ENCODE measurements at places on chromosomes 4 and X.

DNA sequence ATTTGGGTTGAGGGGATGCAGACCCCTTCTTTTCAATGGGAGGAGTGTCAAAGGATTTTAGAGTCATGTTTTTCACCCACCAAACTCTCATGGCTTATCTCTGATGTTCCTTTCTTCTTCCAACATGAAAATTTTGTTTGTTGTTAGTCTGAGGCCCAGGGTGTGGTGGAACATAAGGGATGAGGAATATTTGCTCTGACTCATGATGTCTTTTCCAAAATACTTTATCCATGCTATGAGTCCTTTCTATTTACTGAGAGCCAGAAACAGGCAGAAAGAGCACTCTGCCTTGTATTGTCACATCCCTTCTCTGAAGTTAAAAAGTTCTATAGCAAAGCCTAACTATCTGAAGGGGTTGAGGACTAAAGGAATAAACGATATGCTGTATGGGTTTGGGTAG lies 61.6 kb upstream of the GYPA start:
- DNase-seq: no peak

DNA sequence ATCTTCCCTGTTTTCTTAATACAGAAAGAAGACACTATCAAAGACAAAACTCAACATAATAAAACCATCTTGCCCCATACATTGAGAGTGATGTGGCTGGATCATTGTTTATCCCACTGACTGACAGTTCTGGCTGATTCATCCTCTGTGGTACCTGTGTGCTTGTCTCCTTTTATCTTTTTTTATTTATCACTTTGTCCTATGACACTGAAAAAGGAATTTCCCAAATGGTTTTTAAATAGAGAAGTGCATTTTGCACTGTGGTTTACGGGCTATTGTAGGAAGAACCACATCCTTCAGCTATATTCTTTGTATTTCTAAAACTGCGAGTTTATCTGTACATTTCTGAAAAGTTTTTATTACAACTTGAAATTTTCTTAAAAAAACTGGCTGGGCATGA lies 15.0 kb downstream of the TTC29 start:
- no peak for DNase-seq

GRCh38 chr4:184406958-184407391 lies 67.4 kb downstream of the IRF2 start:
- no peak for DNase-seq

GRCh38 chr4:55517526-55518229 lies 29.0 kb downstream of the CLOCK start:
- DNase-seq: no peak

DNA sequence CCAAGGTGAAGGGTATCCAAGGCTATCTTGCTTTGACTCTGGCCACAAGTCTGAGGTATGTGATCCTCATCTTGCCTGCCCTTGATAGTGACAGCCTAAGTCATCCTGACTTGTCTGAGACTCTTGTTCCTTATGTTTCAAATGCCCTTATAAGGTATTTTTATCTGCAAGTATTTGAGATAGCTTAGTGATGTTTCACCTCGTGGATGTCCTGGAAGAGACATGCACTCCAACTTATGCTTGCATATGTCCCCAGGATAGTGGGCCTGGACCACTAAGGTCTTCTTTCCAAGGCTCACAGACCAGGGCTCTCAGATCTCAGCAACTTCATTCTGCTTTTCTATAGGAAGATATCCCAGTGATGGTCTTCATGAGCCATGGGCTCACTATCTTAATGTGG lies 120.5 kb upstream of the WDR1 start:
- no peak for DNase-seq

- no peak for DNase-seq
These were observed 54.6 kb downstream of the ARAP2 start for GRCh38 chr4:36189511-36190226.

- no peak for DNase-seq
These were observed 44.7 kb upstream of the MED14 start for GRCh38 chrX:40780082-40780481.

DNA sequence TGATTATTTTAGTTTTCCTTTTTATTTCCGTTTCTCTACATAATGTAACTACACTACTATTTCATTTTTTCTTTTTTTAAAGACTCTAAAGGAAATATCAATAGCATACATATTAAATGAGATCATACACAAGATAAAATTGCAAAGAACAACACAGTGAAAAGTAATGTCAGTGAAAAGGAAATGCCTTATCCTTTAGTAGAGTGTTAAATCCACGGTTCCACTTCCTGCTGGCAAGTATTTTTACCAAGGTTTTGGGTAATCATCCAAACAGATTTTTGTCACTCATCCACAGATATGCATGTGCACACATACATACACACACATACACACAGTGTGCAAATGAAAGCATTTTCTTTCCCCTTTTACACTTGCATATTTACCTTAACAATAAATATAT lies 548.9 kb downstream of the PPP4R3C start:
- DNase-seq: no peak

- DNase-seq: peak; percentile 0
These were observed 100.1 kb downstream of the REPS2 start for GRCh38 chrX:17046478-17047097.

DNA sequence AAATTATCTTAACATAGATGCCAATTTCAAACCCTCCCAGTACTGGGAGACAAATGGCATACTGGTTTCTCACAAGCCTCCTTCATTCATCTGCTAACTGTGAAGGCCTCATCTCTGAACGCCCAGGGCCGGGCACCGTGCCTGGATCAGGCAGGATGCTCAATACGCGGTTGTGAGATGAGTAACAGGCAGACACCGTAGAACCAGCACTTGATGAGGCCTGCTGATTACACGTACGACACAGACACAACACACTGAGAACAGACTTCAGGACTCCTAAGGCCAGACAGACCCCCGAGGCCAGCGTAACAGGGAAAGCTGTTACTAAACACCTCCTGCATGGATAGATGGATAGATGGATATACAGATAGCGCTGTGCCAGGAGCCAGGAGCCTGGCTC lies 154.6 kb downstream of the AFAP1 start:
- DNase-seq: no peak

DNA sequence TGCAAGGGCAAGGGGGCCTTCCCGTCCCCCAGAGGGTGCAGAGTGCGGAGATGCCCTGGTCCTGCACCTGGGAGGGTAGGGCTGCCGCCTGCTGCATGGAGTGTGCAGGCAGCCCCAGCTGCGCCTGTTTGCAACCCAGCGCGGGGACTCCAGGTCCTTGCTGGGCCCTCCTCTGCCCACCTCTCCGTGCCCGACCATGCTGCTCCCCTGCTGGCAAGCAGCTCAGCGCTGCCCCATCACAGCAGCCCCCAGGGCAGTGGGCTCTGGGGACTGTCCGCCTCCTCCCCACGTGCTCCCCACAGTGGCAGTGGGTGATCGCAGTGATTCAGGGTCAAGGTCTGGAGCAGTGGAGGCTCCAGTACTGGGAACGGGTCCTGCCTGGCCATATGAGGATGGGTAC lies 5.0 kb upstream of the FBXW7 start:
- DNase-seq: no peak

- DNase-seq: no peak
These were observed 208.8 kb downstream of the COX18 start for GRCh38 chr4:72860766-72861165.
